ENCODE measurements at places on chromosomes 7 and 10.

- no peak for DNase-seq
Observed at GRCh38 chr7:111264981-111265380, 174.1 kb downstream of the LRRN3 start.

DNA sequence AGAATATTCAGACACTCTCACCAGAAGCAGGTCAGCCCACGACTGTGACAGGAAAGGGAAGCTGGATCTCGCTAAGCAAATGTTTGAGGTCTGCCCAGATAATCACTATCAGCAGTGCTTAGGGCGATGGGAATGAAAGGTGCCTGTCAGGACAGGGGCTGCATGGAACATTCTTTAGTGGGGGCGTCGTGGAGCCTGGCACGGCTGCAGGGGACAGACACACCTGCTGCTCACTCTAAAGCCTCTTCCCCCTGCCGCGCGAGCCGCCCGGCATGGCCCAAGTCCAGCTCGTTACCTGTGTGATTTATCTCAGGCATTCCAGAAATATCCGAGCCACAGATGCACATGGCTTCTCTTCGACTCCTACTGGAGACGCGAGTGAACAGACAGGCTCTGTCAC is 235.5 kb downstream of the GLRX3 start:
- no peak for DNase-seq

GRCh38 chr10:6781133-6781770 is 201.2 kb upstream of the PRKCQ start:
- no peak for DNase-seq

DNA sequence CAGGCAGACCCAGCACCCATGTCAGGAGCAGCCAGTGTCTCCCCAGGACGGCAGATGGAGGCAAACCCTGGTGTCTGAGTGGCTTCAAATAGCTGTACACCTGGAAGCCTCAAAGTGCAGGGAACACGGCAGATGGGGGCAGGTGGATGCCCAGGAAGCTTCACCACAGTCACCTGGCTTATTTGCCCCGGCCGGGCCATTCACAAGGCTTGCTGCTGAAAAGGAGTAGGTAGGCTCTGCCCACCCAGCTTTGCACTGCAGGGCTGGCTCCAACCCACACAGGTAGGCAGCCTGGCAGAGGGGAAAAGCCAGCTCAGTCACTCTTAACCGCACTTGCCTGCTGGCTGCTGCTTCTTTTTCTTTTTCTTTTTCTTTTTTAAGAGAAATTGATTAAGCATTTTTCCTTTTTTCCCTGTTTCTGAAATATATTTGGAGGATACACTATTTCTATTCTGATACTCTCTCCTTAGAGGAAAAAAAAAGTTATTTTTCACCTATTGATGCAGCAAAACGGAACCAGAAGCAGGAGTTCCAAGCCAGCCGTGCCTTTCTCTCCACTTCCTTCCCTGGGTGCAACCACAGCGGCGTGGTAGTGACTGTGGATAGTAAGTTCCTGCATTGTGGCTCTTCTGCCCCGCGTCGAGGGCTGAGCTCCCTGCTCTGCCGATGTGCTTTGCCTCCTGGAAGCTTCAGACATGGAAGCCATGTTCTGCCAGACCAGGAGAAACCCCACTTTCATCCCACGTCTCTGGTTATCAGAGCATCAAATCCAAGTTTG is 118.3 kb downstream of the KLF6 start:
- peak; percentile 75 for DNase-seq

DNA sequence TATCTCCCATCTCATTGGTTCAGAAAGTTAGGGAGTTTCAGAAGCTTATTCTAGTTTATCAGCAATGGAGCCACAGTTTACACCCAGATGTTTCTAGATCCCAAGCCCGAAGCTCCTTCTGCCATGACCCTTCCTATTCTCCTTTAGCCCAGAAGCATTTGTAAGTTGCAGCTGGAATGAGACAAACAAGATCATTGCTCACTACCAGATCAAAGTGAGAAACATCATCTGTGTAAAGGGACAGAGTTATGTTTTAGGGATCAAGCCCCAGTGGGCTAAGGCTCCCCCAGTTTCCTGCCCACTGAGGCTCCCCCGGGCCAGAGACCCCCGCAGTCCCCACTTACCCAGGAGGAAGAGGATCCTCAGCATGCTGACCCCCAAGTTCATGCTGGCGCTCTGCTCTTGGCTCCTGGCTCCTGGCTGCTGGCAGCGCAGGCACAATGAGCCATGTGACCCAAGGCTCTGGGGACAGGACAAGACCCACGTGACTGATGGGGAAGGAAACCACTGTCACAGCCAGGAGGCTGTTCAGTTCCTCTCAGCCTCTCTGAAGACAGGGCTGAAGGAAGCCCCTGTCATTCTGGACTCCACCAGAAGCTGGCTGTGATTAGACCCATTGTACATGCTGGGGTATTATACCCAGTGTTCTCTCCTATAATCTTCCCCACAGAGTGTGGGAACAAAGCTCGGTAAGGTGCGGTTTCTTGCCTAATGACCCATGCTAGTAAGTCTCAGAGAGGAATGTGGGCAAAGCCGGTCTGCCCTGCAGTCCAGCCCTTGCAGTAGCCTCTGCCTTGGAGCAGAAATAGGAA is at the start of gene TMEM273:
Gene TMEM273, minus strand, starts transcription at position 442 of the 812 bp plus-strand sequence. Its CDS starts 55 bp downstream, at position 387.
- DNase-seq: peak; percentile 96

GRCh38 chr7:136585954-136586670 is 282.3 kb upstream of the CHRM2 start:
- DNase-seq: no peak

DNA sequence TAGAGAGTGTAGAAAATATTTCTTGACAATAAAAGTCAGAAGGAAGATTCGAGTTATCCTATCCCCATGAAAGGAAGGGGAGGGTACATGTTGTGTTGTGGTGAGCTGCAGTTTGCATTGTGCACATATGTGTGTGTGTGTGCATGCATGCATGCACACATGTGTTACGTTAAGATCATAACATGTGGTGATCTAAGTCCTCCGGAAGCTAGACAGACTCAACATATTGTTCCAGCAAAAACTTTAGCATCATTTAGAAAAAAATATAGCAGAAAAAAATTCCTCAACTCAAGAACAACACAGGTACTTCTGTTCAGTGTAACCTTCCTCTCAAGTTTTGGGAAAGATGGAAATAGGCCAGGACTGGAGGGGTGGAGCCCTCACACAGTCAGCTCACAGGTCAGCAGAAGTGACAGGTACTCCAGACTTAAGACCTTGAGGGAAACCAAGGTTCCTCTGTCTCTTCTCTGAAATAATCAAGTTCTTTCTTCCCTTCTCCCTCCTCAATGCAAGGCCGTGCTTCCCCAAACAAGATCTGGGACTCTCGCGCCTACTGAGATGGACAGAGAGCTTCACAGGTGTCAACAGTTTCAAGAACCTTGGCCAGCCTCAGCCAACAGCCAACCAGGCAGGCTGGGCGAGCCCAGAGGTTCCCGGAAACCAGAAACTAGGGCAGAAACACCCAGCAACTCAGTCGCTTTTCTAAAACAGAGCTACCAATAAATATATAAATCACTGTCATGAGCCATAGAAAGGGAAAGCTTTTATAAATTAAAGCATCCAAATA is 205.2 kb downstream of the FAM107B start:
- no peak for DNase-seq

- no peak for DNase-seq
Observed at GRCh38 chr10:11757454-11757820, 15.3 kb downstream of the ECHDC3 start.

DNA sequence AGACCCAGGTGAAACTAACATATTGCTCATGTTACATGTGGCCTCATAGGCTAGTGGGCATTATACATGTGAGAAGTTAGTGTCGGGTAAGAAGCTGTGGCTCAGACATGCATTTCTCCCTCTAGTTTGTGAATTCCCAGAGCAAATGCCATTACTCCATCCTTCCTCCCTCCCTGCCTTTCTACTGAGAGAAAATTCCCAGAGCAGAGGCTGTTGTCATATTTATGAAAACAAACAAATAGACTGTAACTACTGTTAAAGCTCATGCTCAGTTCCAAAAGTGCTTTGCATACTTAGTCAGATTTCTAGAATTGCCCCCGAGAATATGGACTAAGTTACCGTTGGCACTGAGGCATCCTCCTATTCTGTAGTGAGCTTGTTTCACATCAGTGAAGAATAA is 29.0 kb downstream of the ZNRF2 start:
- DNase-seq: no peak

DNA sequence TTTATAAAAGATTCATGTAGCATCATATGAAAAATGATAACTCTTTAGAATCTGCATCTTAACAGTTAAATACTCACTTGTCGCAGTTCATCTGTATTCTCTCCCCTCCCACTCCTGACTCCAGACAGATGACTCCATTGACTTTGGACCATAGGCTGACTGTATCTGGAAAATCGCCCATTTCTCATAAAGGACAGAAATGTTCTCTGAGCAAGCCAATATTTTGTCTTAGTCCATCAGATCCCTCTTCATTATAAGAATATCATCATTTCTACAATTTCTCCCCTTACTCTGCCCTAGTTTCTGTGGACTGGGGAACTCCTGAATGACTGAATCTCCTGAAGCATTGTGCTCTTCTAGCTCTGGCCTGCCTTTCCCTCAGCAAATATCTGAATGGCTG is 125.4 kb downstream of the SEMA3D start:
- no peak for DNase-seq

Data from Kasumi-1 (cell line).